ENCODE measurements at places on chromosomes 5 and 9. TPM values are rescaled to one million over a fixed set of nuclear protein-coding genes. Genes with fewer than 3 reads are reported as not detected.
A peak's percentile ranks its signal among the peaks of the same experiment; 100 is the strongest.

DNA sequence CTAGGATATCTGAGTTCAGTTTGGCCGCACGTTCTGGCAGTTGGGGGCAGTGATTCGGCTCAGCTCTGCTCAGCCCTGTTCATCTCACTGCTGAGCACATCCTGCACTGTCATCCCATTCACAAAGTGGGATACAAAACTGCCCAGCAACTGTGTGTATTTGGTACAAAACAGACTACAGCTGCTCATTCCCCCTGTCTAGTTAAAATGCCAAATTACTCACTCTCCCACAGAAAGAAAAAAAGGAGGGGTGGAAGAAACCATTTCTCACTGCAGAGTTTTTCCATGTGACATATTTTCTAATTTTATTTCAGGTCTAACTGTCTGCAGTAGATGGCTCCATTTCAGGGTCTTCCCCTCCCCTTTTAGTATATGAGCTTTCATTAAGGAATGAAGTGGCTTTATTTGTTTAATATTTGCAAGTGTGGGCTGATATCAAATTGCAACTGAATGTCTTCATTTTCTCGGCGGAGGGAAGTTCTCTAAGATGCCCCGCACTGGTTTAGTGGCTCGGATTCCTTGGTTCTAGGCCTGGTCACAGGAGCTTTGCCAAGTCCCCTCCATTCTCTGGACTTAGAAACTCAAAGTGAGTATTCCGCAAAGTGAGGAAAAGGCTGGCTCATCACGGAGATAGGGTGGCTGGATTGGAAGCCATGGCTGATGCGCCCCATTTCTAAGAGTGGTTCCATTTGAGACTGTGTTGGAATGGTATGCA, 14.7 kb downstream of the COL15A1 start:
- peak overlapping the region; percentile 72 for H3K27ac ChIP-seq
- H3K4me1 ChIP-seq: peaks cover 77% of the 10 kb centered on the region
- no peaks in the 10 kb centered on the region for H3K36me3 ChIP-seq
- no peak overlapping the region for H3K4me3 ChIP-seq

- peaks cover 39% of the 10 kb centered on the region for H3K36me3 ChIP-seq
- DNase-seq: no peak
- H3K27me3 ChIP-seq: no peaks in the 10 kb centered on the region
- H3K4me3 ChIP-seq: no peak overlapping the region
These were observed 45.3 kb downstream of the PRRC2B start for GRCh38 chr9:131439224-131439623.

SLC24A2 gene
- not detected for total RNA-seq

- H3K4me1 ChIP-seq: no peaks in the 10 kb centered on the region
- H3K36me3 ChIP-seq: no peaks in the 10 kb centered on the region
- no peak for DNase-seq
- H3K27me3 ChIP-seq: no peaks in the 10 kb centered on the region
- no peak overlapping the region for H3K4me3 ChIP-seq
These were observed 590.4 kb downstream of the PRELID2 start for GRCh38 chr5:145244788-145245187.

GRCh38 chr9:13755551-13755950, 476.1 kb upstream of the MPDZ start:
- DNase-seq: no peak
- no peaks in the 10 kb centered on the region for H3K27me3 ChIP-seq
- no peaks in the 10 kb centered on the region for H3K4me1 ChIP-seq
- H3K27ac ChIP-seq: no peak overlapping the region
- no peak overlapping the region for H3K4me3 ChIP-seq
- no peaks in the 10 kb centered on the region for H3K36me3 ChIP-seq

DNA sequence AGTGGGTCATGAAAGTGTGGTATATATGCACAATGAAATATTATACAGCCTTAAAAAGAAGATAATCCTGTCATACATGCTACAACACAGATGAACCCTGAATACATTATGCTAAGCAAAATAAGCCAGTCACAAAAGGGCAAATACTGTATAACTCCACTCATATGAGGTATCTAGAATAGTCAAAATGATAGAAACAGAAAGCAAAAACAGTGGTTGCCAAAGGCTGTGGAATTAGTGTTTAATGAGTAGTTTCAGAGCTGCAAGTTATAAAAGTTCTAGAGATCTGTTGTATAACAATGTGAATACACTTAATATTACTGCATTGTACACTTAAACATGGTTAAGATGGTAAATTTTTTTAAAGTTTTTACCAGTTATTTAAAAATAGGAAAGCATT, 135.0 kb downstream of the OXCT1 start:
- H3K27ac ChIP-seq: no peak overlapping the region
- no peak overlapping the region for H3K4me3 ChIP-seq
- no peak for DNase-seq
- H3K36me3 ChIP-seq: peaks cover 47% of the 10 kb centered on the region
- H3K4me1 ChIP-seq: no peaks in the 10 kb centered on the region

GRCh38 chr5:66511491-66511890, 84.7 kb upstream of the MAST4 start:
- H3K27ac ChIP-seq: no peak overlapping the region
- peaks cover 7% of the 10 kb centered on the region for H3K4me1 ChIP-seq
- H3K36me3 ChIP-seq: no peaks in the 10 kb centered on the region
- H3K27me3 ChIP-seq: no peaks in the 10 kb centered on the region
- DNase-seq: no peak

- H3K4me1 ChIP-seq: peaks cover 3% of the 10 kb centered on the region
- DNase-seq: peak; percentile 43
- no peaks in the 10 kb centered on the region for H3K36me3 ChIP-seq
- peak overlapping the region; percentile 51 for H3K27ac ChIP-seq
These were observed 52.3 kb downstream of the PSD2 start for GRCh38 chr5:139847790-139848507.
